SJCRH30 (cell line): ENCODE measurements at places on chromosomes 5 and 9. TPM values are rescaled to one million over a fixed set of nuclear protein-coding genes. Genes with fewer than 3 reads are reported as not detected.

GRCh38 chr5:2182020-2182419 lies 299.3 kb upstream of the IRX4 start:
- no peak for DNase-seq
- no peaks in the 10 kb centered on the region for H3K4me1 ChIP-seq
- no peak overlapping the region for H3K27ac ChIP-seq
- no peak overlapping the region for H3K4me3 ChIP-seq

GRCh38 chr5:45793638-45794532 lies 97.7 kb upstream of the HCN1 start:
- H3K4me1 ChIP-seq: no peaks in the 10 kb centered on the region
- H3K4me3 ChIP-seq: no peak overlapping the region
- H3K27me3 ChIP-seq: no peaks in the 10 kb centered on the region
- H3K27ac ChIP-seq: no peak overlapping the region
- DNase-seq: no peak
- no peaks in the 10 kb centered on the region for H3K36me3 ChIP-seq

GRCh38 chr9:18274693-18275092 lies 199.3 kb upstream of the ADAMTSL1 start:
- no peaks in the 10 kb centered on the region for H3K36me3 ChIP-seq
- no peak overlapping the region for H3K4me3 ChIP-seq
- no peak for DNase-seq

- no peaks in the 10 kb centered on the region for H3K27me3 ChIP-seq
- H3K27ac ChIP-seq: no peak overlapping the region
- no peak for DNase-seq
- H3K36me3 ChIP-seq: no peaks in the 10 kb centered on the region
These were observed 366.4 kb downstream of the PSAT1 start for GRCh38 chr9:78663369-78663768.

- peaks cover 66% of the 10 kb centered on the region for H3K36me3 ChIP-seq
- DNase-seq: no peak
- H3K4me3 ChIP-seq: no peak overlapping the region
- H3K4me1 ChIP-seq: no peaks in the 10 kb centered on the region
- H3K27ac ChIP-seq: no peak overlapping the region
These were observed 70.0 kb downstream of the MTREX start for GRCh38 chr5:55377810-55378209.

The TMEM141 gene
- 17.3 and 26.2 TPM in 2 replicates for total RNA-seq

- H3K27ac ChIP-seq: peak overlapping the region; percentile 28; the same call in 1 of the 2 replicates
- no peak overlapping the region for H3K4me3 ChIP-seq
- peak; percentile 46 for DNase-seq
- H3K4me1 ChIP-seq: peaks cover 13% of the 10 kb centered on the region
- H3K27me3 ChIP-seq: no peaks in the 10 kb centered on the region
- H3K36me3 ChIP-seq: no peaks in the 10 kb centered on the region
These were observed 19.5 kb upstream of the ALDH1B1 start for GRCh38 chr9:38372762-38373619.

DNA sequence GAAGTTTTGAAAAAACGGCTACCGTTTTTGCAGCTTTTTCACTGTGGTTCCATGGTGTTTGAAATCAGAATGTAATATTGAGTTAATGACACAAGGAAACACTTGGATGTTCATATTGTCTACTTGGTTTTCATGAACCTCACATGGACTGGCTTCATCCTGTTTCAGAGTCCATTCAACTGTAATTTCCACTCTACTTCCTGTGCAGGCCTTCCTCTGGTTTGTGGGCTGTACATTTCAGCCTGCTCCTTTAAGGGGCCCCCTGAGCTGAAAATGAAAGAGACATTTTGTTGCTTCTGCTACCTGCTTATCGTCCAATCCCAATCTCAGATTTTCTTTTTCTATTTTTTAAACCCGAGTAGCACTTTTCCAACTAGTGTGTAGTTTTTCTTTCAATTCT lies 41.8 kb upstream of the CDKN2B start:
- H3K36me3 ChIP-seq: peaks cover 4% of the 10 kb centered on the region; the same call in 1 of the 2 replicates
- no peak overlapping the region for H3K4me3 ChIP-seq
- H3K27me3 ChIP-seq: no peaks in the 10 kb centered on the region

The PRDM9 gene
- not detected in 2 replicates for total RNA-seq

DNA sequence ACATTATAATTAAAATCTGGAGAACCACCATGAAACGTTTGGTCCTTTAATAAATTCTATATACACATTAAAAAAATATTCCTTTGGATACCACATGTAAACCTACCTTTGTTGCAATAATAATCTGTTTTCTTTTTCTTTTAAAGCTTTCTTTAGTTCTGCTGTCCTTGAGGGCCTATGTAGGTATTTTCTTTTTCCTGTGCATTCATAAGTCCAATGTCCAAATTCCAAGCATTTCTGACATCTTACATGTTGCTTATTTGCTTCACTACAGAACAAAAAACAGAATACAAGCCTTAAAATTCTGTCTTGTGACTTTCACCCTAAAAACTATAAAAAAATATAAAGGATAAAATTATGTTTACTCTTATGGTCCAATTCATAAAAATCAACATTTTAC lies 19.7 kb downstream of the ZCCHC10 start:
- DNase-seq: no peak
- no peak overlapping the region for H3K27ac ChIP-seq
- H3K27me3 ChIP-seq: no peaks in the 10 kb centered on the region
- H3K4me1 ChIP-seq: no peaks in the 10 kb centered on the region
- H3K4me3 ChIP-seq: no peak overlapping the region
- H3K36me3 ChIP-seq: peaks cover 35% of the 10 kb centered on the region

DNA sequence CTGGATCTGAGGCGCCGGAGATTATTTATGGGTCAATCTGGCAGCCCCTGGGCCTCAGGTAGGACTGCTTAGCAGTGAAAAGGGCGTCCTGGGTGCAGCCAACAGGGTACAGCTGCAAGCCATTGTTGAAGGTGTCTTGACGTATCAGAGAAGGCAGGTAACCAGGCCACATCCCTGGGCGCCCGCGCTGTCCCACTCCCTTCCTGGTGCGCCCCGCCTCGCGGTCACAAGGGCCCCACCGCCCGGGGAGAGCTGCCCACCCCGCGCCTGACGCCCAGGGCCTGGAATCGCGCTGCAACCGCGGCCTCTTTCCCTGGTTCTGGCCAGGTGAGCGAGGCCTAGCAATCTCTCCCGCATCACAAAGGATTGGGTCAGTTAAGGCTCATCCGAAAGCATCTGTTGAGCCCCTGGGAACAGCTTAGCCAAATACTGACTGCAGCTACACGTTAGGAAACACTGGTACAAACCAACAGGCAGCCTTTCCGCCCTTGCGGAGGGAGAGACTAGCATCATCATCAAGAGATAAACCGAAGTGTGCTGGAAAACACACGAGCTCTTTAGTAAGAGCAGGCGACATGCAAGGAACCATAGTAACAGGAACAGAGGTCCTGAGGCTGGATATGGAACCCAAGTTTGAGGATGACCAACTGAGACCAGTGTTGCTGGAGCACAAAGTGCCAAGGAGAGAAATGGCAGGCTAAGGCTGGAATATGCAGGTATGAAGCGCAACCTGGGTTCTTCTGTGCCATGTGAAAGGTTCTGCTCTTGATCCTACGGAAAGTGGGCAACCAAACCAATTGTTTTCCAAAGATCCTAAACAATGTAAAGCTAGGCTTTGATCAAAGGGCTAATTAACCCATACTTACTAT lies 3.6 kb downstream of the RPS23 start:
- peaks cover 5% of the 10 kb centered on the region for H3K4me1 ChIP-seq
- peaks cover 50% of the 10 kb centered on the region for H3K36me3 ChIP-seq
- no peak overlapping the region for H3K4me3 ChIP-seq
- peak; percentile 29 for DNase-seq
- no peak overlapping the region; the same call in 1 of the 2 replicates for H3K27ac ChIP-seq

DNA sequence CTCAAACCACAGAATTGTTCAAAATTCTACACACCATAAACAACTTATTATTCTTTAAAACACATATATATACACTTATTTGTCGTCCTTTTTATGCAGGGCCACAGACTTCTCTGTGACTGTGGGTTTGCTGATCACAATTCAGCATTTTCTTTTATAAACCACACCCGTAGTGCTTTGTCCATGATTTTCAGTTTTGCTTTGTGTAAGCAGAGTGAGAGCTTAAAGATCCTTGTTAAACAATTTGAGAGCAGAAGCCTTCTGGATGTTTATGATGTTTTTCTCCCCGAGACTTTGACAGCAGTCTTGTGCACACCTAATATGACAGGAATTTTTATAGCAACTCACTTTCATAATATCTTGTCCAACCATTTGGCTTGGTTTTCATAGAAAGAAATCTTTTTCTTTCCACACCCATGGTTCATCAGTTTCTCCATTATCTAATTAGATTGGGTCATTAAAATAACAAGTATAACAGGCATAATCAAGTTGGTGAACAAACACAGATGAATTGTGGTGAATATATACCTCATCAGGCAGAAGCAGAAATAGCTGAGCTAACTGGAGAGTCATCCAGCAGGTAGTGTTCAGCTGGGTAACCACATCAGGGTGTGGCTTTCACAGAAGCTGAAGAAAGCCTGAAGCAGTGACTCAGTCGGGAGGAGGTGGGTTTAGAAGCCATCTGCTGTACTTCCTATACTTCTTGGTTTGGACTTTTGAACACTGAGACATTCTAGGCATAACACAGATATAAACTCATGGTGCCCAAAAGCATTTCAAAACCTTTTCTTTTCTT lies 232.8 kb downstream of the DOCK8 start:
- H3K4me3 ChIP-seq: no peak overlapping the region
- H3K4me1 ChIP-seq: 0 out of 2 replicates have a peak, but pooled peaks cover 2% of the 10 kb centered on the region
- no peak overlapping the region for H3K27ac ChIP-seq
- no peaks in the 10 kb centered on the region for H3K27me3 ChIP-seq

GRCh38 chr5:36897616-36898015 lies 21.0 kb downstream of the NIPBL start:
- H3K4me3 ChIP-seq: no peak overlapping the region
- no peak for DNase-seq
- H3K27me3 ChIP-seq: no peaks in the 10 kb centered on the region
- 0 out of 2 replicates have a peak, but pooled peaks cover 3% of the 10 kb centered on the region for H3K36me3 ChIP-seq
- H3K27ac ChIP-seq: no peak overlapping the region
- H3K4me1 ChIP-seq: no peaks in the 10 kb centered on the region

The CENPK gene
- total RNA-seq: 85.1 and 118 TPM in 2 replicates

The DRD1 gene
- total RNA-seq: not detected in 2 replicates

DNA sequence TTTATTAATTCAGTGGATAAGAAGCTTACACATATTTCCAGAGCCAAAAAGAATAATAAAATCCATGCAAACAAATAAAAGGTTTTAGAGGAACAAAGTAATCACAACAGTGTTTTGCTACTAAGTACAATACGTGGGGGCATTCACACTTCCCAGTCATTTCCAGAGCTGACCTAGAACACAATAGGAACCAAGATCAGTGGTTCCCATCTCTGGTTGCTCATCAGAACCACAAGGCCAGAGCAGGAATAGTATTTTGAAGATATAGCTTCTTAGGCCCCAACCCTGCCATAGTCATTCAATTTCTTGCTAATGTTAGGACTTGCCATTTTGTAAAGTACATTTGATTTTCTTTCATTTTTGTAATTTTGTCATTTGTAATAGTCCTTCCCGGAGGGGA lies 215.4 kb downstream of the NR3C1 start:
- no peak overlapping the region for H3K4me3 ChIP-seq
- H3K27ac ChIP-seq: no peak overlapping the region
- H3K27me3 ChIP-seq: no peaks in the 10 kb centered on the region
- H3K36me3 ChIP-seq: no peaks in the 10 kb centered on the region
- DNase-seq: no peak
- peaks cover 7% of the 10 kb centered on the region for H3K4me1 ChIP-seq

DNA sequence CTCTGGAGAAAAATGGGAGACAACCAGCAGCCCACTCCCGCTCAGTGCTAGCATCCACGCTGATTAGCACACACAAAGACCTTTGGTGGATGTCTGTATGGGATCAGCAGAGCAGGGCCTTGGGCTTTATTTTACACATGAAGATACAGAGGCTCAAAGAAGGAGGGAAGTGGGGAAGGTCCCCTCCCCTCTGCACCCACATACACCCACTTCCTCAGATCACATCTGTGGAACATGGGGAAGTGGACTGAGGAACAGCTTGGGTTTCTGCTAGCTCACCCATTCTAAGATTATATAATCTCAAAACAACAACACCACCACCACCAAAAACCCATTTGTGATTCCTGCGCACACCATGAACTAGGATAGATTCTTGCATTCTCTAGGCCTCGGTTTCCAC lies 14.0 kb downstream of the GGTA1 start:
- peaks cover 1% of the 10 kb centered on the region for H3K4me1 ChIP-seq
- no peak overlapping the region for H3K4me3 ChIP-seq
- no peak for DNase-seq
- no peaks in the 10 kb centered on the region; the same call in 1 of the 2 replicates for H3K27me3 ChIP-seq
- no peak overlapping the region for H3K27ac ChIP-seq
- H3K36me3 ChIP-seq: no peaks in the 10 kb centered on the region

- DNase-seq: no peak
- no peak overlapping the region for H3K27ac ChIP-seq
- H3K36me3 ChIP-seq: no peaks in the 10 kb centered on the region
- peaks cover 71% of the 10 kb centered on the region for H3K4me1 ChIP-seq
- no peak overlapping the region for H3K4me3 ChIP-seq
- H3K27me3 ChIP-seq: no peaks in the 10 kb centered on the region
These were observed 2.7 kb downstream of the NDST1 start for GRCh38 chr5:150510460-150511263.

The TMC1 gene
- not detected in 2 replicates for total RNA-seq

GRCh38 chr5:179153341-179153901 lies 93.2 kb downstream of the ZNF354C start:
- no peaks in the 10 kb centered on the region for H3K36me3 ChIP-seq
- no peaks in the 10 kb centered on the region for H3K27me3 ChIP-seq
- DNase-seq: no peak
- no peaks in the 10 kb centered on the region for H3K4me1 ChIP-seq

- no peaks in the 10 kb centered on the region for H3K27me3 ChIP-seq
- H3K4me3 ChIP-seq: no peak overlapping the region
- H3K27ac ChIP-seq: no peak overlapping the region
- no peak for DNase-seq
- H3K4me1 ChIP-seq: peaks cover 47% of the 10 kb centered on the region
These were observed 199.4 kb downstream of the AUH start for GRCh38 chr9:91162311-91162710.

The SPINK6 gene
- not detected in 2 replicates for total RNA-seq

- no peaks in the 10 kb centered on the region for H3K27me3 ChIP-seq
- peaks cover 90% of the 10 kb centered on the region for H3K36me3 ChIP-seq
- no peaks in the 10 kb centered on the region for H3K4me1 ChIP-seq
- H3K4me3 ChIP-seq: no peak overlapping the region
- H3K27ac ChIP-seq: no peak overlapping the region
These were observed 45.7 kb downstream of the TEX10 start for GRCh38 chr9:100307080-100307479.

GRCh38 chr5:107743373-107744000 lies 72.8 kb upstream of the EFNA5 start:
- H3K4me1 ChIP-seq: peaks cover 21% of the 10 kb centered on the region
- H3K27me3 ChIP-seq: no peaks in the 10 kb centered on the region
- no peaks in the 10 kb centered on the region for H3K36me3 ChIP-seq
- H3K4me3 ChIP-seq: no peak overlapping the region
- H3K27ac ChIP-seq: no peak overlapping the region

- H3K27ac ChIP-seq: no peak overlapping the region
- no peaks in the 10 kb centered on the region for H3K36me3 ChIP-seq
- no peaks in the 10 kb centered on the region for H3K27me3 ChIP-seq
- no peak overlapping the region for H3K4me3 ChIP-seq
- no peaks in the 10 kb centered on the region for H3K4me1 ChIP-seq
- DNase-seq: no peak
These were observed 27.8 kb upstream of the FSD1L start for GRCh38 chr9:105419816-105420597.

The DNM1 gene
- total RNA-seq: 1.7 and 3.8 TPM in 2 replicates

- no peaks in the 10 kb centered on the region for H3K27me3 ChIP-seq
- H3K27ac ChIP-seq: no peak overlapping the region
- no peak overlapping the region for H3K4me3 ChIP-seq
- DNase-seq: no peak
These were observed 67.1 kb downstream of the DAPK1 start for GRCh38 chr9:87564791-87565241.

The CD72 gene
- not detected in 2 replicates for total RNA-seq

The VCAN gene
- total RNA-seq: 157 TPM in 2 replicates
